ENCODE measurements at places on chromosomes 1 and 21.

DNA sequence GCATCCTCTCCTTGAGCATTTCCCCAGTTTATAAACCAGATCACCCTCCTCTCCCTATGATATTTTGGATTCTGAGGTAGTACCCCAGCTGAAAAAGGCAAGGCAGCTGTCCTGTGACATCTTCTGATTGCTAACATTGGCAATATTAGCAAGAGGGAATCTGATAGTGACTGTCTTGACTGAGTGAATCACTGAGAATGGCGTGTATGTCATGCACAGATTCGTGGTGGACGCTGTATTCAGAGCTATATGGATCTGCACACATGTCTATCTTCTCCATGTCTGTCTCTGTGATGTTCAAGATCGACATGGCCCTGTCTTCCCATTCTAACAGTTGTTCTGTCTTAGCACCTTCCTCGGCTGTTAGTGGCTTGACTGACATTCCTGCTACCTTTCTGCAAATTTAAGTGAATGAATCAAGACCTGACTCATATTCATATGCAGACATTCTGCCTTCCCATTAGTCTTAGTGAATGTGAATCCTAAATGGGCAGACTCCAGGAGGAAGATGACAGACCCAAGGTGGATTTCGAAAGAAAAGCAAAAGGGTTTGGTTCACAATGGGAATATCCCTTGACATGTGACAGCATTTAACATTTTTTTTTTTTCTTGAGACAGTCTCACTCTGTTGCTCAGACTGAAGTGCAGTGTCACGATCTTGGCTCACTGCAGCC, 97.7 kb downstream of the PGBD5 start:
- DNase-seq = no peak

DNA sequence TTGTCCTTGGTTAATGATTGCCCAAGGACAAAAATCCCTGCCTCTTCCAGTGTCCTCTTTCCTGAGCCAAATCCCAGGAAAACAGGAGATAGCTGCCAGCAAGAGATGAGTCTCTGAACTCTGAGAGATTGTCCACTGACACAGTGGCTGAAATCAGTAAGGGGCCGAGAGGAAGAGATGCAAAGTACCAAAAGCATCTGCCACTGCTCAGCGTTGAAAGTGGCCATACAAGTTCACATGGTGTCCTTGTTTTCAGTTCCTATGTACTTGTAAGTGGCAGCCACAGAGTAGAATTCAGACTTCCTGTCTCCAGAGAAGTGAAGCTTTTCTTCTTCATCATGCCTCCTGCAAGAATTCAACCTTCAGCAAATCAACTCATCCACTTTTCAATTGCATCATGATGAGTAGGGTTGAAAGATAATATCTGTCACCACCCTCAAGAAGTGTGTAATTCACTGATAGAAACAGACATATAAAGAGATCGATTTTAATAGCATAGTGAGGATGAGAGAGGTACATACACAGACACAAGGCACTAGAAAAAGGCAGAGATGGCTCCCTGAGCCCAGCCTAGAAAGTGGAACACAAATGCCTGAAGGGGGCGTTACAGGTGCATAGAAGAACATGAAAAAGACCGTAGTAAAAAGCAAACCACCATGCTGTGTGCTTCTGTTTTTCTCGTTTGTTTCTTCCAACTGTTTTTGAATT, 185.8 kb downstream of the MRPL39 start:
- no peak for DNase-seq

DNA sequence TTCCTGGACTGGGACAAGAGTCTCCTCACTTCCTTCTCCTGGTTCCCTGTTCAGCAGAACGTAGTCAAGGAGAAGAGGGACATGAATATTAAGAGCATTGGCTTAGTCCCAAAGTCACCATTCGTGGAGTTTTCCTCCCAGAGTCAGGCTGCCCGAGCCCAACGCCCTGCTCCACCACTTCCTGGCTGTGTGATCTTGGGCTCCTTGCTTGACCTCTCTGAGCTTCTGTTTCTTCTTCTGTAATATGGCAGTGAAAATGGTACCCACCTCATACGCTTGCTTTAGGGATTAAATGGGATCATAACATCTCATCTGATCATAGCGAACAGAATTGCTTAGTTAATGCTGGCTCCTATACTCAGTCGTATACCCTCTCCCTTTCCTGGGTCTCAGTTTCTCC, 12.0 kb upstream of the CASZ1 start:
- DNase-seq = no peak

GRCh38 chr1:39666772-39667171, 5.1 kb downstream of the NT5C1A start:
- no peak for DNase-seq

DNA sequence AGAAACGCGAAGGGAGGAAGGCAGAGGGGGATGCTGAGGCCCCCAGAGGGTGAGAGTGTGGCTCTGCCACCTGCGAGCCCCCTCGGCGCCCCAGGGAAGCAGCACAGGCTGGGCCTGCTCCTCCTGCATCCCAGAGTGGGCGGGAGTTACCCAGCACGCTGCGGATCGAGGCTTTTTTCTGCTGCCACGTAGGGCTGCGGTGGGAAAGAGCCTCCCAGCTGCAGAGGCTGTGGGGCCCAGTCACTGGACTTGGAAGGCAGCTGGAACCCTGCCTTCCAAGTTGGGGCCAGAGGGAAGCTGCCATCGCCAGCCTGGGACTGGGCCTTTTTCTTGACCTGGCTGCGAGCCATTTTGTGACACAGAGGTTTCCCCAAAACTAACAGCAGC, 2.3 kb upstream of the GRIK3 start:
- DNase-seq = no peak

All from AG04449 (cell line).